ENCODE measurements at places on chromosomes 3 and 15.
A peak's percentile ranks its signal among the peaks of the same experiment; 100 is the strongest.

DNA sequence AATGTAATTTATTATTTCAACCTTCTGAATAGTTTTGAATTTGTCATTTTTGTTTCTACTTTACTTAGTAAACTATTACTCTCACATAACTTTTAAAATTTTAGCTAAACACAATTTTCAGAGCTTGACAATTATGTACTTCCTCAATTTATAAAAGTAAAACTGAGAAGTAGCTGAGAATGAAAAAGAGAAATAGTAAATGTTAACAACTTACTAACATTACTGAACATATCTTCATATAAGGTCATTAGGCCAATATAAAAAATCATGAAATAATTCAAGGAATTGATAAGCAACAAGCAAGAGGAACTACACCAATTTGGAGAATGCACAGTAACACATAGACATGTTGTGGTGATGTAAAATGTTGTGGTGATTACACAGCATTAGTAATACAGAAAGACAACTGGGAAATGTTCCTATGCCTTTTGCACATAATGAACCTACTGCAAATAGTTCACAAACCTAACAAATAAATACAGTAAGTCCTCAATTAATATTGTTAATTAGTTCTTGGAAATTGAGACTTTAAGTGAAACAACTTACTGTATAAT is 137.9 kb downstream of the CBLB start:
- no peak for DNase-seq

GRCh38 chr3:105608623-105609022 is 241.9 kb downstream of the ALCAM start:
- DNase-seq, result peak; percentile 25

DNA sequence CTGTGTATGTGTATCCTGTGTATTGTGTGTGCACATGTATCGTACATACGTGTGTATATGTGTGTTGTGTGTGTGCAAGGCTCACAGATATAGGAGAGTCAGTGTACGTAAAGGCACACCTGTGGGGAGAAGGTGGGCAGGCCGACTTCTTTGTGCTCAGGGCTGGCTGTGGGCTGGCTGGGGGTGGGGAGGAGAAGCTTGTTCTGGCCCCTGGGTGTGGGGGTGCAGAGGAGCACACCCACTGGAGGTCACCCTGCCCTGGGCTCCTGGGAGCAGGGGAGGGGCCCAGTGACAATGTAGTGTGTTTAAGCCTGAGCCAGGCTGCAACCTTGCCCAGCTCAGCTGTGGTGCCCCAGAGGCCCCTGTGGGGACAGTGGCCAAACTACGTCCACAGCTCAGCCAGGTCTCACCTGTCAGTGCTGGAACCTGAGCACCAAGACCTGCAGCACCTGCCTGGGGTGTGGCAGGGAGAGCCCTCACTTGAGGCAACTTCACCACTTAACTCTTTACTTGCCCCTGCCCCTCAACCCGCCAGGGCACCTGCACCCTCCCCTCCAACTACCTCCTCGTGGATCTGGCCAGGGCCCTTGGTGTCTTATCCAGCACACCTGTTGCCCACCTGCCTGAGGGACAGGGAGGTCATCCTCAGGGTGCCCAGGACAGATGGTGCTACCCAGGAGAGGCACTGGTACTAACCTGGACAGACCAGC is 2.6 kb upstream of the HHATL start:
- DNase-seq, result no peak

DNA sequence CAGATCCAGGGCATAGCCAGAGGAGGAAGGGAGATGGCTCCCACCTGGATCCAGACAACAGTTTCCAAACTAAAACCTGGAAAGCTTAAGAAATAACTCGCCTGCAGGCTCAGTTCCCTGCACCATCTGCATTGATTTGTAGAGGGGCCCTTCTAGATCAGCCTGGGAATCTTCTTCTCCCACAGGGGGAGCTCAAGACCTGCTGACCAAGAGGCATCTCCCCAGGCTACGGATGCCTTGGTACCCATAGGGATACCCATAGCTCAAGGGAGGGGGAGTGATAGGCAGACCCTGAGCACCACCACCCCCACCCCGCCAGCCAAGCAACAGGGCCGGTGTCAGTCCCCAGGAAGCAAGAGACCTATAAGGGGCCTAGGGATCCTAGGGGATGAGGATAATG is 28.0 kb upstream of the DCLK3 start:
- DNase-seq, result peak; percentile 27

GRCh38 chr3:160885791-160886286 is 129.8 kb downstream of the PPM1L start:
- peak; percentile 10 for DNase-seq

DNA sequence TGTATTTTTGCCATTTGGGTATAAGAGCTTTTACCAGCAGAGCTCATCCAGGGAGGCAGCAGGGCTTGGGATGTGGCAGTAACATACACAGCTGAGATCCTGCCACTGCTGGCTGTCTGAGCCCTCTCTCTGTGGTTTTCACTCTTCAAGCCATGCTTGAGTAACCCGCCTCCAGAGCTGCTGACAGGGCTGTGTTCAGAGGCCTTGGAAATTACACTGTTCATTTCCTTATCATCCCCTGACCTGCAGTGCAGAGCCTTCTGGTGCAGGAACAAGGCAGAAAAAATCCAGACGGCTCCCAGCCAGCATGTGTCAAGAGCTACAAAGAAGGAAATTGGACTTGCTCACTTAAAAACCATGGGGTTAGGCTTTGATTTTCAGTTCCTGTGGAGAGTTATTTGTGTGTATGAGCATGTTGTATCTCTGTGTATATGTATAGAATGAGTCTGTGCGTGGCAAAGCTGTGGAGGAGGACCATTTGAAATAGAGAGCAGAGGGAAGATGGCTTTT is 47.0 kb downstream of the ZNF609 start:
- DNase-seq, result peak; percentile 72

- no peak for DNase-seq
These were observed 66.1 kb upstream of the DLG1 start for GRCh38 chr3:197364410-197365071.

DNA sequence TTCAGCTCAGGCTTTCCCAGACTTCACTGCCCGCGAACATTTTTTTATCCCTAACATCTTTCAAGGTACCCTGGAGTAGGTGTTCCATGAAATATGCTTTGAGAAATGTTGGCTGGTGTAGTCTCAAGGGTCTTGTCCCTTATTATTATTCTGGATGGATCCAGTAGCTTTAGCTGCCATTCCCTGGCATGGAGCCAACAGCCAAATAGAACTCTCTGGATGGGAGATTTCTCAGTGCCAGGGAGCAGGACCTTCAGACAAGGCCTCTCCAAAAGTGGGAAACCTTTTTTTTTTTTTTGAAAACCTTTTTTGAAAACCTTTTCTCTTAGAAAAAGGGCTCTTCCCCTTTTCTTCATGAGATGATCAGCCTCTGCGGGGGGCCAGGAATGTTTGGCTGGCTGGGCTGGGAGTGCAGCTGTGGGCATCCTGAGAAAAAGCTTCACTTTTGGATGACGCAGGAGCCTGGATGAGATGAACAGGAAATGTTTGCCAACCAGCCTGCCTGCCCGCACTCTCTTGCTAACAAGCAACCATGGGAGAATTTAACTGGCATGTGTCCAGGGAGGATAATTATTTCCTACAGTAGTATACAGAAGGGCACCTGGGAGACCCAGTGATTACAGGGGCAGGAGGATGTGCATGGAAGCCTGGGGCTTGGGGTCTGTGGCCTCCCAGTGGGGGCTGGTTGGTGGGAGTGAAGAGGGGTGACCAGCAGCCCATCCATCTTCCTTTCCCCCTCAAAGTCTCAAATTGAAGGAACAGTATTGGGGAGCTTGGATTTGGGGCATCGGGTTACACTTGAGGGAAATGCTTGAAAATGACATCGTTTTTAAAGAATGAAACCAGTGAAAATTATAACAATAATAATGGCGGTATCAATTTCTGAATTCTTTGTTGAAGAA is 109.1 kb upstream of the LRIG1 start:
- no peak for DNase-seq

DNA sequence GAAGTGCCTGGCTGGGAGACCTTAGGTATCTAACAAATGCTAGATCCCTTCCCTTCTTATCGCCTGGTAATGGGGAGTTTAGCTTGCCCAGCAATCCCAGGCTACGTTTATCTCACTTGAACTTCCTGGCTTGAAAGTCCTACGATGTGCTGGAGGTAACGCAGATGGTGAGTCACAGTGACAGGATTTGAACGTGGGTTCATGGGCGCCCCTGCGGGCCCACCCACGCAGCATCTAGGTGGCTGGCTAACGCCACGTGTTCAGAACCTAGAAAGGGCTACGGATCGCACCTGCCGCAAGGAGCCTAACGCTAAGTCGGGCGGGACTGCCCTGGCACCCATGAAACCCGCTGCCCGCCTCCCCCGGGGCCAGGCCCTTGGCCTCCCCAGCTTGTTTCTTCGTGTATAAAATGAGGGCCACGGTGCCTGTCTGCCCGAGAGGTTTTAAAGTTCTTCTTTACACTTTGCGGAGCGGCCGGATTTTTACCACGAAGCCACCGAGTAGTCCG is 600 bp upstream of the USP3 start:
- peak; percentile 34 for DNase-seq

DNA sequence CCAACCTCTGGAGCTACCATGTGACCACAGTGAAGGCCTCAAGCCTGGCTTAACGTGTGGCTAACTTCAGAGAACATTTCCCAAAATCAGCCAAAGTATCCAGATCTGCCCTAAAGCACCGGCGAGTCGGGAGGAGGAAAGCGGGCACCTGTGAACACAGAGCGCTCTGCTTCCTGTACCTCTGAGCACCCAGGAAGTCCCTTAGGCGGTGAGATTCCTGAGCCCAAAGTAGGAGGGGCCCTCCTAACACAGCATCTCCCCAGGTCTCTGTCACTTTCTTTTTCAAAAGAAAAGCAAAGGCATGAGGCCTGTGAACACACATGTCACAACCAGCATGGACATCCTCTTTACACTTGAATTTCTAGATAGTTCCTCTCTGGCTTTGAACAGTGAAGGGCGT is 944 bp upstream of the EIF4E3 start:
- DNase-seq, result no peak

GRCh38 chr3:102511639-102512038 is 76.8 kb downstream of the ZPLD1 start:
- DNase-seq, result no peak

- no peak for DNase-seq
These were observed 45.9 kb downstream of the P3H2 start for GRCh38 chr3:190074817-190075216.

GRCh38 chr3:28287046-28287445 is 45.6 kb downstream of the CMC1 start:
- DNase-seq, result no peak

GRCh38 chr15:27538325-27538724 is 560.8 kb downstream of the OCA2 start:
- no peak for DNase-seq

GRCh38 chr3:110383356-110383755 is 688.3 kb upstream of the NECTIN3 start:
- no peak for DNase-seq

- no peak for DNase-seq
These were observed 146.4 kb downstream of the ROBO2 start for GRCh38 chr3:77186319-77186718.

GRCh38 chr3:119259821-119260220 is 19.1 kb upstream of the B4GALT4 start:
- no peak for DNase-seq

DNA sequence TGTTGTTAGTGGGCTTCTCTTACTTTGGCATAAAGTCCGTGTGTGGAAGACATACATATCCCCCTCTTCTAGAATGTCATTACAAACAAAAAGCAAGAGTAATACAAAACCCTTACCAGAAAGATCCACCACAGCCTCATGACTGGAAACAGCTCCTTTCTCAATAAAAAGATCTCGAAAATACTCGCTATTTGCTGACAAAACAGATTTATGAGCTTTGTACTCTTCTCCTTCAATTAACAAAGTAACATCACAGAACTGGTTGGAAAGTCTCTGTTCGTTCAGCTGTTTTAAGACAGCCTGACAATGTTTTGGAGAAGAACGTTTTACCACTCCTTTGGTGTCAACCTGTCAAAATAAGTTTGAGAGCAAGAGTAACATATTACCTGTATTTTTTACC is 5.9 kb downstream of the ZBTB11 start:
- no peak for DNase-seq

DNA sequence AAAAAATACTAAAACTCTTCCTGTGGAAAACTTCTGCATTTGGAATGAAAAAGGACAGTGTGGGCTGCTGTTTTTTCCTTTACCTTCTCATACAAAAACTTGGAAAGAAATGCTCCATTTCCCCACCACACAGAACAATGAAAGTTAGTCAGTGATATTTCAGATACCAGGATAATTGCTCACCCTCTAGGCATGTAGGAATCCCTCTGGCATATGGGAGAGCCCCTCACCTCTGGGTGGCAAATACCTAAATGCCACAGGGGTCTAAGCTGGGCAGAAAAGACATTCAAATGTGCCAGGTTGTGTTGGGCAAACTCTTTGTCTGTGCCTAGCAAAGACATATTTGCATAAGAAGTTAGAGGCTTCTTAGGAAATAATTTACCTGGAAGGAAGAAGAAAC is 560.3 kb upstream of the NR2F2 start:
- DNase-seq, result peak; percentile 11

DNA sequence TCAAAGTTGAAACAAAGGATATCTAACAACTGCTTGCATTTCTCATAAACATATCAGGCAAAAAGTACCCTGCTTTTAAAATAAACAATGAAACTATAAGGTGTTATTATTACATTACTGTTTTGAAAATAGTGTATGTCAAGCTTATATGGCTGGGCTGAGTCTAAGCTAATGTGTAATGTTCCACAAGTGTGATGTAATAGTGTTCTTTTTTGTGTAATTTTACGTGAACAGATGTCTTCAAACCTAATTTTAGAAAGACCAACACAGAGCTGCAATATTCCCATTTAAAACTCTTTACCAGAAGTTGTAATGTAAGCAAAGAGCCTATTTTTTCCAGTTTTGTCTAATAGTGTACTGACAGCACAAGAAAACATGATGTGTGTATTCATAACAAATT is 34.0 kb downstream of the MINDY2 start:
- DNase-seq, result no peak

DNA sequence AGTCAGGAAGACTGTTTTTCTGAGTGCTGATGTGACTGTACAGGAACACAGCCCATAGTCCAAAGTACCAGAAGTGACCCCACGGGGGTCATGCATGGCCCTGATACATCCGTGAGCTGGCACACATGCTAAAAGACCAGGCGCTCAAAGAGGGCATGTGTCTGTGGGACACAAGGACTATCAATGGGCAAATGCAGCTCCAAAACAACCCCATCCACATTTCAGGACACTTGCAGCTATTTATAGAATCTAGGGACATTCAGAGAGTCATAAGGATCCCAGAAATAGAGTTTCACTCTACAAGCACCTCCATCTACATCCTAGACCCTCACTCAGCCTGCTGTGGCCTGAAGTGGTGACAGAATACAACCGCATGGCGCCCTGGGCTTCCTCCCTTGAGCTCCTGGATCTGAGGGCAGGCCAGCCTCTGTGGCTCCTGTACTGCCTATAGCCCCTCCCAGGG is 17.0 kb downstream of the SLC25A20 start:
- DNase-seq, result peak; percentile 9

Data from AG20443 (cell line).